SIG-M5 (cell line): ENCODE measurements at places on chromosomes 4 and X.

GRCh38 chr4:90207887-90208454 lies 80.8 kb downstream of the CCSER1 start:
- no peak for DNase-seq

DNA sequence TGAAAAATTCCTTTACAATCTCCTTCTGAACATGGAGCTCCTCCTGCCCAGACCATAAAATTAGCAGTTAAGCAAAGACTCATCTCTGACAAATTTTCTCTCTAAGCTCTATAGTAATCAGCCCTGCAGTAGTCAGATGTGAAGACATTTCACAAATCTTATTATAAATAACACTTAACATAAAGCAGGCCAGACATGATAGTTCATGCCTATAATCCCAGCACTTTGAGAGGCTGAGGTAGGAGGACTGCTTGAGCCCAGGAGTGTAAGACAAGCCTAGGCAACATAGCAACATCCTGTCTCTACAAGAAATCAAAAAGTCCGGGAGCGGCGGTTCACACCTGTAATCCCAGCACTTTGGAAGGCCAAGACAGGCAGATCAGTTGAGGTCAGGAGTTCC lies 29.9 kb downstream of the TRMT2B start:
- no peak for DNase-seq

DNA sequence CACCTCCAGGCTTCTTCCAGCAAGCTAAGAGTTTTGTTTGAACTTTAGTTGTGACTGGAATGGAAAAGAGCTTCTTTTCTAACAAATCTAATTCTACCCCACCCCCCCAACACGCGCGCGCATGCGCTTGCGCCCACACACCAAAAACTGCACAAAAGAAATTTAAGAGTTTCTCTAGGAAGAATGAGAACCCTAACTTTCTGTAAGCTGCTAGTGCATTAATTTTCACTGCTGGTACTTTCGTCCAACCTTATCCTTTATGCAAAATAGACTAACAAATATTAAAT lies 9.0 kb upstream of the INTU start:
- no peak for DNase-seq

DNA sequence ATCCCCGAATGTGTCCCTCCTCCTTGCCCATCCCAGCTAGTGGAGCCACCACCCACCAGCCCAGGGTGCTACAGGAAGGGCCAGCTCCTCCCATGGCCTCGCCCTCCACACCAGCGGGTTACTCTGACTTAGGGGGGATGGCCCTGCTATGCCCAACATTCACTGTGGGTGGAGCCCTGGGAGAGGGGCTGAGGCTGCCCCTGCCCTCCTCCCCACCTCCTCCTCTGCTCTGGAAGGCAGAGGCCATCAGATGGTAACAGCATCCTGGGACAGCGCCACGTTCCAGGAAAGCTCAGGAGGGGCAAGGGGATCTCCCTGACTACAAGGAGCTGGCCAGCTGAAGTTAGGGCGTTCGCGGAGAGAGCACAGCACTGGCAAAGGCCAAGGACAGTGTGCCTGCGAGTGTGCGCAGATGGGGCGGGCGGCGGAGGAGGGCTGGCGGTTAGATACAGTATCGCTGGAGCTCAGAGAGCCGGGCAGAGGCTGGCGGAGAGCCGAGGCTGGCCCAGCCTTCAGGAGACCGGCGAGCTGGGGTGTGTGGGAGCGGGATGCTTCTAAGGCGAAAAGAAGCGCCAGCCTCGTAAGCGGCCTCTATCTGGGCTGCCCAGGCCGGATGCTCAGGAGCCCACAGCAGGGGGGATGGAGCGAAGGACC lies 1.5 kb downstream of the JAKMIP1 start:
- DNase-seq = no peak

DNA sequence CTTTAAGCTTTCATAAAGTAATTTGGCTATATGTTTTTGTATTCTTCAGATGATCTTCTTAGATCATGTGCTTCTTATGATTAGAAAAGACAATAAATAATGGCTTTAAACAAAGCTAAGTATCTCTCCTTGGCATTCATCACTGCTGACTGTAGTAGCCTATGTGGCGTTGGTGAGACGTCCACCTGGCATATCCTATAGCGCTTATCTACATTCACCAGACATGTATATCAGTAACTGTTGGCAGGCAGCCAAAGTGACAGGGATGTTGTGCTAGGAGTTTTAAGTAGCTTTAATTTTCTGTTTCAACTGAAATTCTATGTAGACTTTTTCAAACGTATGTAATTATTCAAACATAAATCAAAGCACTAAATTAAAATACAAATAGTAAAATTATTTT lies 276.4 kb downstream of the IL15 start:
- no peak for DNase-seq

GRCh38 chr4:132513491-132513890 lies 635.6 kb upstream of the PCDH10 start:
- DNase-seq = no peak

DNA sequence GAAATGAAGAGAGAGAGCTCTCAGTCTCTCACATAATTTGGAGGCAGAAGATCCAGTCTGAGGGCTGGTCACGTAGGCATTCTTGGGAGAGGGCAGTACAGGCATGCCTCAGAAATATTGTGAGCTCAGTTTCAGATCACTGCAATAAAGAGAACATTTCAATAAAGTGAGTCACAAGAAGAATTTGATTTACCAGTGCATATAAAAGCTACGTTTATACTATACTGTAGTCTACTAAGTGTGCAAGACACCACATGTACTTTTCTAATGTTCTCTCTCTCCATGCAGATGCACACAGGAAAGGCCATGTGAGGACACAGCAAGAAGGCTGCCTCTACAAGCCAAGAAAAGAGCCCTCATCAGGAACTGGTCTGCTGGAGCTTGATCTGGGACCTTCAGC lies 583.5 kb upstream of the FAT1 start:
- no peak for DNase-seq

GRCh38 chr4:113069212-113069892 lies 19.9 kb downstream of the ANK2 start:
- no peak for DNase-seq

DNA sequence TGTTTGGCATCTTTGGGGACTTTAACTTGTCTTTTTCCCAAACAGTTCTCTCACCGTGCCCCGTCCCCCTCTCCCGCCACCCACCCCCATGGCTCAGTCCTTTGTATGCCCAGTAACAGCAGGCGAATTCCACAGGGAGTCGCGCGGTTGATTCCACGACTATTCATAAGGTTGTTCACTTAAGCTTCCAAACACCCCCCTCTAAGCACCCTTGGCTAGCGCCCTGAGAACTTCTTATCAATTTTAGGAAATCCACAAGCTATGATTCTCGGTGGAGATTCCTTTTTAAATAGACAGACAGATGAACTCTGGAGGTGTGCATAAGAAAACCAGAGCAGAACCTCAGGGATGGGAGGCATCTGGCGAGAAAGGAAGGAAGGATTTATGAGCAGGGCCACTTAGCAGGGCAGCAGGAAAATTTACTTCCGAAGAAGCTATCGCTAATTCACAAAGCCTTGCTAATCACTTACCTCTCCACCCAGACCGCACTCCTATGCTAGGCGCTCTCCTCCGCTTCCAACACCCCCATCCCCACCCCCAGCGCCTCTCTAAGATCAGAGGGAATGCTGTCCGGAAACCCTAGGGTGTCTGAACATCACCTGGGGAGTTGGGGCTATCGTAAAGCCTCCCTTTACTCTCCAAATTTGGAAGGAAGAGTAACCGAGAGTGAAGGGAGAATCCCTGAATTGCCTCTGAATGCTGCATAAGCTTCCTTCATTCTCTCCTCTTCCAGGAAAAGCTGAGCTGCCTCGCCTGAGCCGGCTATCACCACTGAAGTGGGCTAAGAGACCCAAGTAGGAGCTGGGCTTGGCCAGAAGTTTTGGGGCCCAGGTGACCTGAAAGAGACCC lies 1.7 kb downstream of the UNC5C start:
- no peak for DNase-seq

- no peak for DNase-seq
Observed at GRCh38 chr4:1077711-1078477, 35.5 kb downstream of the RNF212 start.

DNA sequence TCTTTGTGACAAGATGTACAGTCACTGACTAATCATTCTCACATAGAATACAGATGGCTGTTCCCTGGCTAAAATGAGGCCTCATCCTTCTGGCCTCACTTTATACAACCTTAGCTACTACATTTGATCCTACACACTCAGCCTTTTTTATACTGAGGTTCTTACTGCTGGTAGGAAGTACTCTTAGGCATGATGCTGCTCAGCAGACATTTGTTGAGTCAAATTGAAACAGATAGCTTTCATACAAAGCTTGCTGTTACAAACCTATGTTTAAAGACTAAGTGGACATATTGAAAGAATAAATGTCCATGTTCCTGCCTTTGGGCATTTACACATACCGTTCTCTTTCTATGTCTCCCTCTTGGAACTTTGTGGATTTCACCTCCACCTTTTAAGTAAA lies 154.9 kb downstream of the NPFFR2 start:
- DNase-seq = no peak

DNA sequence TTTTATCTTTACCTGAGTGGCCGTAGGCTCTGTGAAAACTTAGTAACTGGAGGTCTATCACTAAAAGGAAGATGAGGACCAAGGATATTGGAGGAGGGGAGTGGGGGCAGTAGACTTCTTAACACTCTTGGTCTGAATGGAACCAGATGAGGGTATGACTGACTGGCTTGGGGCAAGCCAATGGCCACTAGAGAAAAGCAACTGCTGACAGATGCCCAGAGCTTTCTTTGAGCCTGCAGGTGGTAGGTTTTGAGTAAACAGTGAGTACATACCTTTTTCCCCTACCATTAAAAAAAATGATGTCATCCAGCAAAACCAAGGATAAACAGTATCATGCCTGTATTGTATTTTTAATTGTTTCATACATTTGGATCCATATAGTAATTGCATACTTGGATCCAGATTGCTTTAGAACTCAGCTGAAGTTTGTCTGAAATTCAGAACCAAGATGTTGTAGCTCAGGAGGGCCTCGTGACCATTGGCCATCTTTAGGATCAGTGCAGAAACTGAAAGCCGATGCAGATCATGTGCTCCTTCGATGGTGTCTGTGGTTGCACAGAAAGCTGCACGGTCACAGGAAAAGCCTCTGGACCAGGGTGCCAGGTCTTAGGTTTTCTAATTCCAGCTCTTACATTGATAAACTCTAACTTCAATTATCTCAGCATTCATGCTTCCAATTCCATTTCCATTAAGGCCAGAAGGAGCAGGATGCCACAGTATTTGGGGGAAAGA lies 131.0 kb downstream of the PDGFRA start:
- no peak for DNase-seq

DNA sequence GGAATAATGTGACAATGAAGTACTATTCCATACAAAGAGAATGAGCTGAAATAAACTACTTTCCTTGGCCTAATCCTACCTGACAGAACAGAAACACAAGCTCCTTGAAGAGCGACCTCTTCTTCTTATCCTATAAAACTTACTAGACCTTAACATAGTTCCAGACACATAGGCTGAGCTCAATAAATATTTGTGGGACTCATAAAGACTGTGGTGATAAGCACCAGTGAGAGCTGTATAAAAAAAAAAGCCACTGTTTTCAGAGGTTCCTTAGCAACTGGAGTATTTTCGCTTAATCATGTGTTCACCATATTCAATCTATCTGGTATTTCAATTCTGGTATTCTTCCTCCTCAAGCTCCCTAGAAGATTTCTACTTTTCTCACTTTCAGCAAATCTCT lies 1129.6 kb downstream of the STPG2 start:
- DNase-seq = no peak

DNA sequence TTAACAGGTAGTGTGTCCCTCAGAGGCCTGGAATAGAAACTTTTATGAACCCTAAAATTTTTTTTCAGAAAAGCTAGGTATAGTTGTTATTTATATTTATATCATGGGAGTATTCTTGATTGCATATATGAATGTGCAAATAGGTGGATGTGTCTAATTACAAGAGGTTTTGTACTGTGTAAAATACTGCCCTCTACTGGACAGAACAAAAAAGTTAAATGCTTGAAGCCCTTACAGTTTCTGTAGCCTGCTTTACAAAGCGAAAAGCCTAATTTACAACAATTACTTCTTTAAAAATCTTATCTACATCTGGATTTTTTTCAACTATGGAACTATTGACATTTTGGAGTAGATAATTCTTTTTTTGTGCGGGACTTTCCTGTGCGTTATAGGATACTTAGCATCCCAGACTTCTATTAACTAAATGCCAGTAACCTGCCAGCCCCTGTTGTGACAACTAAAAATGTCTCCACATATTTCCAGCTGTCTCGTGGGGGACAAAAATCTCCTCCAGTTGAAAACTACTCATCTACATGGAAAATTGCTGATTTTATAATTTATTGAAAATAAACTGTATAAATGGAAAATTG lies 35.1 kb downstream of the ENPEP start:
- DNase-seq = no peak

- no peak for DNase-seq
Observed at GRCh38 chr4:108008721-108009120, 19.0 kb downstream of the HADH start.

- no peak for DNase-seq
Observed at GRCh38 chr4:68361146-68361589, 11.3 kb upstream of the YTHDC1 start.

DNA sequence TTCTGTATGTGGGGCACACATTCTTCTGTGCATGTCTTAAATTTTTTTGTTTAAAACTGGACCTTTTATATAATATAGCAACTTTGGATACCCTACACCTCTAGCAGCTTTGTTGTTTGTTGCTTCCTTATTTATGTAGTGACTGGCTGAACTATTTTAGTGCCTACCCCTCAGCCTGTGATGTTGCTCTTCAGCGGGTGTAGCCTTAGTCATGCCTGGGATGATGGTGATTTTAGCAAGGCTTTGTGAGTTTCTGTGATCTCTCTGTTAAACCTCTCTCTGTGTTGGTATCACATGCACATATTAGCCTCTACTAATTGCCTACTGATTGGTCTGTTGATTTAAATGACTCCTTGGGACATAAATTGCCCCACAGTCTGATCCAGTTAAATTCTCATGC lies 22.8 kb downstream of the USP9X start:
- no peak for DNase-seq

- DNase-seq = peak; percentile 35
Observed at GRCh38 chr4:159937595-159937994, 834.7 kb downstream of the RAPGEF2 start.
